Glutamatergic neuron (in vitro differentiated cells): ENCODE measurements at places on chromosomes 2 and 18.

DNA sequence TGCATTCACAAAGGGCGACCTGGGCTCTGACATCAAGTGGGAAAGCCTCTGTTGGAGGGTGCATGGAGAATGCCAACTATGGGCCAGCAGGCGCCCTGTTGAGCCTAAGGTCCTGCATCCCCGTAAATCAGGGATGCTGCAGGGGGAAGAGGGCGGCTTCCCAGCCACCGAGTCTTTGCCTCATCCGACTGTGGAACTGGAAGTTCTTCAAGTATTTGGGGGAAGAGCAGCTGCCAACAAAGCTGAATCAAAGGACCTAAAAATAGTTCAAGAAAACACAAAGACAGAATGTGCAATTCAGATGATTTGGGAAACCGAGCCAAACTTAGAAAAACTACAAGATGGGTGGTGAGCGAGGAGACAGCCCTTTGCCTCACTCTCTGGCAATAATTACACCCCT lies 281.1 kb upstream of the MGAT5 start:
- DNase-seq: no peak

DNA sequence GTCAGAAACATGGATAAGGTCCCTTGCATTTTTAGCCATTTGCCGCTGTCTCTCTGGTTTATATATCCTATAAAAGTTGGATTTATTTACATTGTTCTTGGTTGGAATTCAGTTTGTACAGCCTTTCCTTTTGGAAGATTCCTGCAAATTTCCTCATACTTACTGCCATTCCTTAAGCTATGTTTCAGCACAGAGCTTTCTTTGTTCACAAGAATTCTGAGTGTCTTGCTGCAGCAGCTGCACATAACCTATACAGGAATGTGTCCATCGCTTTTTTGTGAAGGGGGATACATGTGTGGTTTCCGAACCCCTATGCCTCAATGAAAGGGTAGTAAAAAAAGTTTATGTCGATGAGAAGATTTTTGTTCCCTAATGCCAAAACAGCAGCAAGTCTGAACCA lies 48.3 kb upstream of the CCDC68 start:
- DNase-seq: no peak

GRCh38 chr18:24553571-24554285 lies 93.3 kb downstream of the HRH4 start:
- no peak for DNase-seq

GRCh38 chr2:24008672-24009366 lies 1.1 kb upstream of the MFSD2B start:
- DNase-seq: no peak

- DNase-seq: no peak
Measured at GRCh38 chr2:11321847-11322246, 22.6 kb downstream of the ROCK2 start.

- DNase-seq: no peak
Measured at GRCh38 chr2:39725401-39725800, 53.7 kb downstream of the THUMPD2 start.

GRCh38 chr2:231716666-231717280 lies 8.4 kb downstream of the PTMA start:
- no peak for DNase-seq

DNA sequence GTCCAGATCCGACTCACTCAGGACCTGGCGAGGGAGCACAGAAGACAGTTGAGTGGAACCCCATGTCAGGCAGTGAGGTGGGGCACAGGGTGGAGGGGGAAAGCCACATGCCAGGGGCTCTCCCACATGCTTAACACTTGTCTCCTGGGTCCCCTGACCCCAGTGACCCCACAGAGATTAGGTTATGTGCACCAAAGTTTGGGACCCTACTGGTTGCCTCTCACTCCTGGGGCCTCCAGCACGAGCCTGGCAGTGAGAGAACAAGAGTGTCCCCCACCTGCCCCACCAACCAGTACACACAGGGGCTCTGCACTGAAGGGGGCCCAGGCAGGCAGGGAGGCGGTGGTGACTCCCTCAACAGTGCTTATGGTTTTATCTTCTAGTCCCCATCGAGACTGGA lies 58.3 kb downstream of the CIB4 start:
- peak; percentile 2 for DNase-seq

GRCh38 chr2:96556441-96557330 lies 20.1 kb downstream of the ARID5A start:
- DNase-seq: no peak

GRCh38 chr2:200814276-200814815 lies 2.6 kb downstream of the BZW1 start:
- DNase-seq: no peak

- DNase-seq: no peak
Measured at GRCh38 chr2:225398372-225398771, 1.1 kb upstream of the NYAP2 start.

DNA sequence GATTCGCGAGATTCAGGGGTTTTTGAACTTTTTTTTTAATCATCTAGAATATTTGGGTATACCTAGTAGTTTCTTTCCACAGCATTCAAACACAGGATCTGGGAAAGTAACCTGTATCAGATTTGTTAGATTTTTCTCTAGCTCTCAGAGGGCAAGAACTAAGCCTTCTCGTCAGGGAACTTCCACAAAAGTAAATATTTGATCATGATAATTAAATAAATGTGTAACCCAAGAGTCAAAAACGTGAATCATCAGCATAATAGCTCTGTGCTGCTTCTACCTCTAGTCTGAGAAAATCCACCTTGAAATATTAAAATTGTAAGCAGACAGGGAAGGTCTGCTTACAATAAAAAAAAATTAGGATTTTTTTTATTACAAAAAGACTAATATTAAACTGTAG lies 225.7 kb upstream of the SPOPL start:
- DNase-seq: no peak

GRCh38 chr2:69083235-69083748 lies 70.3 kb downstream of the ANTXR1 start:
- no peak for DNase-seq

GRCh38 chr2:98085649-98086048 lies 1.3 kb upstream of the VWA3B start:
- no peak for DNase-seq

GRCh38 chr2:30631051-30631671 lies 176.1 kb downstream of the CAPN13 start:
- DNase-seq: no peak
